NCI-H1694 treated with DMSO at 0.1 percent for 48 hours (cell line): ENCODE measurements at places on chromosomes 7 and 10.

DNA sequence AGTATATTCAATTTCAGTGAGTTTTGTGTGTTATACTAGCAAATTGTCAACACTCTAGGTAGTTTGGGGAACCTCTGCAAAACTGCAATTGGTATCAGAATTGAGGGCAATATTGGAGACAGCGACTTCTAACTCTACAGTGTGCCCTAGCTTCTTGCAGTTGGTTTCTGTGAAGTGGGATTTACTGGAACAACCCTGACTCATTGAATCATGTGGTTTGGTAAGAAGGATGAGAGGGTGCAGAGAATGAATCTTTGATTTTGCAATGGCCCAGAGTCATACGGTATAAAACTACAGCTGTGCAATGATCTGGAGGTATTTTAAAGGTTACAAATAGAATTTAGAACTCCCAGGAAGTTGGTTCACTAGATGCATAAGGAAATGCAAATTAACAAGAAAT, 129.1 kb upstream of the PPP1R3A start:
- no peak for DNase-seq

- no peak for DNase-seq
Observed at GRCh38 chr7:145534301-145534700, 582.3 kb upstream of the CNTNAP2 start.

DNA sequence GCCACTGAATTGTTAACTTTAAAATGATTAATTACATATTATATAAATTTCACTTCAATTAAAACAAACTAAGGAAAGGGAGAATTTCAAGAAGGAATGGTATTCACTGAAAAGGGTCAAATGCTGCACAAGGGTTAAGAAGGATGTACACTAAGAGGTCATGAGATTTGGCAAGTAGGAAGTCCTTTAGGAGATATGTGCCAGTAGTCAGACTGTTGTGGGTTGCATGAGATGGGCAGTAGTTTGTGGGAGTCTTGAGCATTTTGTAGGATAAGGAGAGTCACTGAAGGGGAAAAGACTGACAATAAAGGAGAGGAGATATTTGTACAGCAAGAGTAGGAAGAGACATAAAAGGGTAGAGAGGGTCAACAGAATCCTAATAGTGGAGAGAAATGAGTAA, 12.4 kb upstream of the PTPN12 start:
- DNase-seq = no peak

GRCh38 chr10:60537697-60538096, 148.0 kb upstream of the ANK3 start:
- DNase-seq = no peak

GRCh38 chr7:31192986-31193385, 140.9 kb downstream of the ADCYAP1R1 start:
- peak; percentile 93 for DNase-seq

- DNase-seq = peak; percentile 72
Observed at GRCh38 chr10:30134171-30134945, 75.0 kb upstream of the JCAD start.

GRCh38 chr7:6451224-6451705, 3.5 kb upstream of the DAGLB start:
- no peak for DNase-seq

GRCh38 chr10:29496341-29497162, 138.2 kb downstream of the SVIL start:
- peak; percentile 39 for DNase-seq

DNA sequence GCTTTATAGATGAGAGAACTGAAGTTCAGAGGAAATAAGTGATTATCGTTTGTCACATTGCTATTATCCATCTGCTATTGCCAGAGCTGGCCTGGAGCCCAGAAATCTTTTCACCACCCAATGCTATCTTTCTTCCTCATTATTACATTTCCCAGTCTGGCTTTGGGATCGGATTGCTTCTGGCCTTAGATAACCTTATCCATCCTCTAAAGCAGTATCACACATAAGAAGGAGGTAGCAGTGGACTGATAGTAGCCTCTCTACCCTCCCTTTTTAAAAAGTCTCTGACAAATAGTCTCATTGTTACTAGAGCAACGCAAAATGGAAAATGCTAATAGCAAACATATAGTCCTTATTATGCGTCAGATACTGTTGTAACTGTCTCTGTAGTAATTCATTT, 1.3 kb upstream of the CLDN12 start:
- DNase-seq = peak; percentile 97

- peak; percentile 65 for DNase-seq
Observed at GRCh38 chr7:132575419-132575981, 770 bp downstream of the PLXNA4 start.

- DNase-seq = no peak
Observed at GRCh38 chr10:35852721-35853120, 210.6 kb upstream of the FZD8 start.
